ENCODE measurements at places on chromosomes 6 and 20.

DNA sequence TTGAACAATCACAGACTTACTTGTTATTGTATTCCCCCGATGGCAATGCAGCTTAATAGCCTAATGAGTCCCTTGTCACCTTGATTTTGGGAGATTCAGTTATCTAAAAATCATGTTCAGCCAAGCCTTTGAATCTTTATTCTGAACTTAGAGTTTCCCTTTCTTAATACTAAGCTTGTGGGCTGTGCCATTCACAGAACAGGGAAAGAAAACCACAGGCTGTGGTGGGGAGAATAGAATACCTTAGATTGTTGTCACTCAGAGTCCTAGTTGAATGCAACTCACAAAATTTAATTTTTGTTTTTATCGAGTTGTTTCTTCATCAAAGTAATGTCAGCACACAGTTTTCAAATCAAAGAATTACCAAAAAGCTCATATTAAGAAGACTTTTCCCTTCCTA, 37.4 kb downstream of the RFPL4B start:
- no peak for DNase-seq

DNA sequence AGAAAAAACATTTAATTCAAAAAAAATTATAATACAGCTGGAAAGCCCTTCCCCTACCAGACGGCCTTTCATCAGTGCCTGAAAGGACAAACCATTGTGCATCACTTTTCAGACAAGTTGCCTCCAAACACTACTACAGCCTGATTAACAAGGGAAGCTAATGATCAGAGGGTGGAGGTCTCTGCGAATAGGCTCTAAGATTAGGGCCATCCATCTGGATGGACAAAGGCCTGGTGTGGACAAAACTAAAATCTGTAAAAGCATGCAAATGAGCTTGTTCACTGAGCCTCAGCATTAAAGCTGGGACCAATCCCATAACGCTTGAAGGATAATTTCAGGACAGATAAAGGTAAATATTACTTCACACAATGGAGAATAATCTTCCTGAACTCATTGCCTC, 228.7 kb upstream of the PLN start:
- no peak for DNase-seq

- no peak for DNase-seq
Observed at GRCh38 chr6:72776456-72776855, 154.6 kb downstream of the KCNQ5 start.

DNA sequence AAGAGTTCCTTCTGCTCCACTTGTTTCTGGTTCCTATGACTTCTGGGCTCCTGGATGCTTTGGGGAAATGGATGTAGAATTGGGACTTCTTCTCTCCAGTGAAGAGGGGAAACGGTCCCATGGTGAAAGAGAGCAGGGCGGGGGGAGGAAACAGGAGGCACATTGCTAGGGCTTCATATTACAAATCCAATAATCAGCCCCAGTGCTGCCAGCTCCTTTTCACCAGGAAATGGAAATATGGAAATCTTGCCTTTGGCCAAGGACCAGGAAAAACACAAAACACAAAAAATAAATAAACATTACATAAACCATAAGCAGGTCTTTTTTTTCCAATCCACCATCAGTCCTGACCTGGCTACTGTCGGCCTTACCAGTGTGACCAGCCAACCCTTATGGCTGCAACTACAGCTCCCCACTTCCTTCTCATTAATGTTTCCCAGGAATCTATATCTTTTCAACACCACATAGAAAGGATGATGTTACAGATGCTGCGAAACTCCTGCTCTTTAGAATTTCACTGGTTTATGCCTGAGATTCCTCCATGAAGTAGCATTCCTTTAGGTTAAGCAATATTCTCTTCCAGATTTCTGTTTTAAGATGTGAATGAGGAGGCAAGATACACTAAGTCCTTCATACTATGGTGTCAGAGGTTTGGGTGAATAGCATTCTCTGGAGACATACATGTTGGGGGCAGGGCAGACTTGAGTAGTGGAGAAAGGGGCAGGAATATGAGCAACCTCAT, 2.0 kb downstream of the PI3 start:
- DNase-seq: no peak

- DNase-seq: no peak
Observed at GRCh38 chr20:46220455-46221207, 87.7 kb downstream of the CDH22 start.

- DNase-seq: no peak
Observed at GRCh38 chr6:36853325-36853724, 14.1 kb upstream of the CPNE5 start.

GRCh38 chr20:52496191-52496590, 304.6 kb upstream of the ZFP64 start:
- DNase-seq: no peak

DNA sequence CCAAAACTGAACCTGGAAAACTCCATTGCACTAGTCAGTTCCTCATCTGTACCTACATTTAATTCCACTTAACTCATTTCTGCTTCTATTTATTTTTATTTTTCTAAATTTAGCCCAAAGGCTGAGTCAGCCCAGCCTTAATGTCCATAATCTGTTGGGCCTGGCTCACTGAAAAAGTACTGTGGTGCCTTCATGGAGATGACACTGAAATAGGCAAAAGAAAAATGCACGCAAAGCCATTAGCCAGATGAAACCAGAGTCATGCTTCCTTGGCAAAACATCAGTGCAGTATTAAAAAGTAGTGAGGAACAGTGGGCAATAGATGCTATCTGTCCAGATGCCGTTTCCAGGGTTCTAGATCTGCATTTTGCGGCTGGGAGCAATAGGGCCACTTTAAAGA, 14.7 kb upstream of the PLCB4 start:
- DNase-seq: no peak

GRCh38 chr6:90261801-90262200, 34.8 kb downstream of the BACH2 start:
- DNase-seq: no peak

- no peak for DNase-seq
Observed at GRCh38 chr6:130372786-130373185, 7.0 kb downstream of the TMEM200A start.

GRCh38 chr6:116411284-116411623, 40.5 kb downstream of the DSE start:
- no peak for DNase-seq

- DNase-seq: no peak
Observed at GRCh38 chr20:15204234-15204633, 866.8 kb upstream of the FLRT3 start.

DNA sequence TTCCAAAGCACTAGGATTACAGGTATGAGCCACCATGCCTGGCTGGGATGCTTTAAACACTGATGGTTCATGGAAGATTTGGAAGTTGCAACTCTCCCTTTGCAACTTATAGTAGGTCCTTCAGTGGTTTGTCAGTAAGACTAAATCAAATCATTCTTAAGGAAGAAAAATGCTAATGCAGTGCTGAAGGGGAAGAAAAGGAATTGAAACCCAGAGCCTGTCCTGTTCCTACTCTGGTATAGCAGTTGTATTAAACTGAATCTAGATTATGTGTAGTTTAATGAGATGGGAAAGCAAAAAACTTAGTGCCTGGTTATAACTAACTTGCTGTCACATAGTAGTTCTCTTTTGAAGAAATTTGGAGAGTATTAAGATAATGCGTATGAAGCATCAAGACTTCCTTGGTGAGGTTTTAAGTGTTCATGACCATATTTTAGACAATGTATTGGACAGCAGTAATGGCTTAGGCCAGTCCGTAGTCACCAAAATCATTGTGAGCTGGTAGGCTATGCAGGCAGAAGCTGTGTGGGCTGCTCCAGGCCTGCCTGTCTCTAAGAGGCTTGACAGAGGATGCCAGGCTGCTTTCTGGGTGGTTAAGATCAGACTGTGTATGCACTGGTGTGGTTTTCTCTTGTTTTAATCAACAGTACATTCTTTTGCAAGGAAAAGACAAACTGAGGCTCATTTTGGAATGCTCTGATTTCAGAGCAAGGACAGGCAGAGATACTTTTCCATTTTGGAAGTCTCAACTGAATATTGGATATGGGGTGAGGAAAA, 14.0 kb downstream of the PAQR8 start:
- DNase-seq: no peak

DNA sequence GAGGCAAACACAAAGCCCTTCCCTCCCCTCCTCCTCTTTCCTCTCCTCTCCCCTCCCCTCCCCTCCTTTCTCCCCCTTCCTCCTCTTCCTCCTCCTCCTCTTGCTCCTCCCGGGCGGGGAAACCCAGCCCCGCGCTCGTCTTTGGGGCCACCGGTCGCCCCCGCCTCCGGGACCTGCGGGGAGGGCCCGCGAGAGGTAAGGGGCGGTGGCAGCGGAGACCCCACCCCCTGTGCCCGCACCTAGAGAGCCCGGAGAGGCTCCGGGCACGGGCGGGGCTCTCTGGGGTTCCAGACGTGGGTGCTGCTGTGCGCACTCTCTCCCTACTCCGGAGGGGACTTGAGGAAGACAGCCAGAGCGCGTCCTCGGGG, at the start of gene RIN2:
Gene RIN2 (plus strand): TSS at position 126 of the 368 bp plus-strand sequence. CDS start 131,344 bp downstream, outside the sequence.
- no peak for DNase-seq

DNA sequence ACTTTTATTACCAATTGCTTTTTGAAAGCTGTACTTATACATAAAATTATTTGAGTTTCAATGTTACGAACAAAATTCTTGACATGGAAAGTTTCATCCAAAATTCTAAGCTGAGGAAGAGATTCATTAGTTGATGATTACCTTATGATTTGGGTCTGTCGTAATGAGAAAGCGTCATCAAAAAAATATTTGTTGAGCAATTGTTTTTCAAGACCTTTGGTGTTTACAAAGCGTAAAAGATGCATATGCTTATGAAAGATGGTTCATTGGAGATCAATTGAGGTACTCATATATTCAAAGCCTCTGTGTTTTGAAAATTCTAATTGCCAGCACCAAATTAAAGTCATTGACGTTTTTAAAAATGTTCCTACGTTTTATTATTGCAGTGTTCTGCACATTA, 110.5 kb upstream of the DOK5 start:
- no peak for DNase-seq

- no peak for DNase-seq
Observed at GRCh38 chr6:15303162-15303919, 57.5 kb downstream of the JARID2 start.

DNA sequence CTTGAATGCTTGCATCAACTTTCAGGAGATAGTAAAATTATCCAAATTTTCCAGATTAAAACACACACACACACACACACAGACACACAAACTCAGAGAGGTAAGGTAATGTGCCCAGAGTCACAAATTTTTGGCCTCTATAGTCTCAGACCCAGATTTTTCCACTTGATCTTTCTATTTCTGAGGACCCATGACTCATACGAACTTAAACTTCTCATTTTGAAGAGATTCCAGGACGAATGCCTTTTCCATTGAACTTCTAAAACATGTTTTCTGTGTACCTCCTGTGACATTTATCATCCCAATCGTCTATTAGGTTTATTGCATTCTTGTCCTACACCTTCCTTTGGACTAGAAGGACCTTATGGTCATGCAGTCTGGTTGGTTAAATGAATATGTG, 172.9 kb upstream of the COL21A1 start:
- DNase-seq: no peak

DNA sequence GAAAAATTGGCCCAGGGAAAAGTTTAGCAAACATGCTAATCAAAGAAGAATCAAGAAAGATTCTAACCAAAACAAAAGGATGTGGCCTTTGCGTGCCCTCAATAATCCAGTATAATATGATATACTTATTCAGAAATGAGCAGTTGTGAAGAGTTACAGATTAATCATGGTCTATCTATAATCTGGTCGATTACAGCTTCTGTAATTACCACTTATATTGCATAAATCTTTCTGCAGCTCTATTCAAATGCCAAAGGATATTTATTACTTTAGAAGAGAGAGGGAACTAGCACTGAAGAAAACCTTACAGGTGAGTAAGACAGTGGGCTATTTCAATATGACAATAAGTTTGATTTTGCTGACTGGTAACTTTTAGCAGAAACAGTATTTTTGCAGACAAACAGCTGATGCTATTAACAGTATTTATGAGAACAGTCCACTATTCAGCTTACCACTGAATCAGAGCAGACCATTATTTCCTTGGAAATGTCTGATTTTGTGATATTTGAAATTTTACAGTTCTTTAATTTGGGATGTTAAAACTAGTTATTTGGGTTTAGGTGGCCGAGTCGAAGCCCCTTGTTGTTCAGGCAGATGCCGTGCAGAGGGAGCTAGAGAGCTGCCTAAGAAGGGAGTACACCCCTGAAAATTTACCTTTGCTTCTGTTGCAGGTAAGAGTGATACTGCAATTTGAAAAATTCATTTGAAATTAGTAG, 92.2 kb downstream of the CEP57L1 start:
- DNase-seq: peak; percentile 38

DNA sequence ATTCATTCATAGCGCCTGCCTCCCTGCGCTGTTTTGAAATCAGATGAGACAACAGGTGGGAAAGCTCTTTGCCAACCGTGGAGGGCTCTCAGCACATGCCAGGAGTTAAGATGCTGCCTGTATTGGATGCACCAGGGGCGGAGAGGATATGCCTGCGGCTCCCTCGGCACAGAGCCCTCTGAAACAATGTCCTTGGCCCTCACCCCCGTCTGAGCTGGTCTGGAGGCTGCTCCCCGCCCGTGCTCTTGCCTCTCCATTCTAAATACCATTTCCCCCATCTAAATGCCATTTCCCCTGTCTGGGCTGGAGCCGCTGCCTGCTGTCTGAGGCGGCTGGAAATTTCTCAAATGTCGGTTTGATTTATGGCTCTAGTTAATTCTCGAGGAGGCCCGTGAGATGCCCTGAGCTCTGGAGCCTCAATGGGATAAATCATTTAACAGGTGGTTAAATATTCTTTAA, 50.8 kb upstream of the MLN start:
- no peak for DNase-seq

DNA sequence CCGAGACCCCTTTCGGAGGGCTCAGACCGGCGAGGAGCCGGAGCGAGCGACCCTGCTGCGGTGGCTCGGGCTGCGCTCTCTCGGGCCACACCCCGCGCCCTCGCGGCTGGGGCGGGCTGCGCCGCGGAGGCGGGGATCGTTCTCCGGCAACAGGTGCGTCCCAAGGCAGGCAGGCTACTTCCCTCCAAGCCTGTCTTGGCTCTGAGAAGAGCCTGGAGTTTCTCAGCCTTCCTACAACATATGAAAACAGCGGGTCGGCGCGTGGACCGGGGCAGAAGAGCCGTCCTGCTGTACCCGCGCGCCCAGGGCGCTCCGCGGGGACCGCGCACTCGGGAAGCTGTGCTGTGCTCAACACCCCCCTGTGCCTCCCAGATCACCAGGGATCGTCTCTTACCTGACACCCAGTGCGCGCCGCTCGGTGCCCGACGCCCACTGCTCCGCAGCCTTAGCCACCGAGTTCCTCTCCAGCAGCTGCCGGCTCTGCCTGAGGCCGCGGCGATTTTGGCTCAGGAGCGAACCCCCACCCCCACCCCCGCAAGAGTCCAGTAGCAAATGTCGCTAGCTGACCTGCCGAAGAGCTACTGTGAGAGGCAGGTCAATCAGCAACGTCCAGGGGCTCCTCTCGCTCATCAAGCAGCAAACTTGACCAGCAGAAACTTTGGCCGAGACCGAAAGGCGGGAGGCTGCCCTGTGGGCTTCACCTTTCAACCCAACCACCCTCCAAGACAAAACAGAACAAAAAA, 3.7 kb upstream of the OLIG3 start:
- no peak for DNase-seq

DNA sequence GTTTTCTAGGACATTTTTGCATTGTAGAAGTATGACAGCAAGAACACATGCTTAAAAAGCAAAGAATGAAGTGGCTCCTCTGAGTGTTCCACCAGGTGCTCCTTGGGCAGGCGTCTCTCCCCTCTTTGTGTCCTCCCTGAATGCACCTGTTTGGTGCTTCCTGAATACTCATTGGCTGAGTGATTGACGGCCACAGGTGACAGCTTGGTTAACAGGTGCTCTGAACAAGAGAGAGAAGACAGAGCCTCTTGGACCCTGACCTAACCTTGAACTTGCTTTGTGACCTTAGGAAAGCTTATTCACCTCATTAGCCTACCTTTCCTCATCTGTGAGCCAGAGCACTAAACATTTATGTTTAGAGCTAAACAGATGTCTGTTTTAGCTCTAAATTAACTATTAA, 93.7 kb downstream of the TULP4 start:
- DNase-seq: no peak

Data from stimulated activated CD4-positive, alpha-beta T cell treated with anti-CD3 and anti-CD28 coated beads, Interleukin-1b, Interleukin-23, amount 100 ng/mL, for 1 hour (primary cell).